ENCODE measurements at places on chromosomes 6 and 20.

DNA sequence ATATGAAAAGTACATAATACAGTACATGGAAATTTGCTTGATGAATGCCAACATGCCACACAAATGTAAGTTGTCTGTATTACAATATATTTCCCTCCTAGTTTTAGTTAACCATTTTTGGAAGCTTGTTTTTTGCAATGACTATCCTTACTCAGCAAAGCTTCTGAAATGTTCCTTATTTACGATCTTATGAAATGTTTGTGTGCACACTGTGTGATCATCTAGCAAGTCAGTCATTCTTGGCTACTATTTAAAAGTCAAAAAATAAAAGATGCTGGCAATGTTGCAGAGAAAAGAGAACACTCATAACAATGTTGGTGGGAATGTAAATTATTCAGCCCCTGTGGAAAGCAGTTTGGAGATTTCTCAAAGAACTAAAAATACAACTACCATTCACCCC lies 33.8 kb downstream of the SUMO4 start:
- DNase-seq = no peak

DNA sequence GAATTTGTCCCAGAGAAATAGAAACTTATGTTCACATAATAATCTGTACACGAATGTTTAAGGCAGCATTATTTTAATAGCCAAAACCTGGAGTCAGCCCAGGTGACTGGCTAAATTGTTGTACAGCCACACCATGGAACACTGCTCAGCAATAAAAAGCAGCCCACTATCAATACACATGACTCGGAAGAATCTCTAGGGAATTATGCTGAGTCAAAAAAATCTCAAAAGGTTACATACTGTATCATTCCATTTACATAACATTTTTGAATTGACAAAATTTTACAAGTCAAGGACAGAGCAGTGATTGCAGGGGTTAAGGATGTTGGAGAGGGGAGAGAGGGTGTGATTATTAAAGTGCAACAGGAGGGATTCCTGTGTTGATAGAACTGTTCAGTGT lies 163.4 kb downstream of the UBE3D start:
- DNase-seq = no peak

DNA sequence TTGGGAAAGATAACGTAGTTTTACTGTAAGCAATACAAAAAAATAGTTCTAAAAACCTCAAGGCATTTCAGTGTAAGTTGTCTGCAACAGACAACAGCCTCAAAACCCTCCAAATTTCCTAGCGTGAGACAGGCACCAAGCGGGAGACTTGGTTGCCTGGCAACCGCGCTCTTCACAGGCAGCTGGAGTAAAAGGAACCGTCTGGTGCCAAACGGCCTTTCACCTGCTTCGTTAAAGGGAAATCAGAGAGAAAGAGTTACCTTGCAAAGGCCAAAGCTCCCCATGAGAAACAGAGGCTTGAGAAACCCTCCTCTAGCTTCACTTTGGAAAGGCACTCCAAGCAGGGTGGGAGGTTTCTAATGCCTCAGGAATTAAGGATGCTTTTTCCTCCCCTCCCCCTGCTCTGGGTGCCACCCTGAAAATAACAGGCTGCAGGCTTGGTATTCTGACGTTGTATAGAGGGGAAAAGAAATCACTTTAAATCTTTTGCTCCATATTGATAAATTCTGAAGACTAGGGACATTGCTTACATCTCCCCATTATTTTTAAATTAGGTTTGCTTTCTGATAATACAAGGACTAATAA lies 129.7 kb upstream of the UFL1 start:
- DNase-seq = no peak

GRCh38 chr6:43204271-43205105 lies 22.5 kb downstream of the CUL9 start:
- DNase-seq = no peak

GRCh38 chr6:39543095-39543494 lies 182.1 kb downstream of the KIF6 start:
- DNase-seq = no peak

DNA sequence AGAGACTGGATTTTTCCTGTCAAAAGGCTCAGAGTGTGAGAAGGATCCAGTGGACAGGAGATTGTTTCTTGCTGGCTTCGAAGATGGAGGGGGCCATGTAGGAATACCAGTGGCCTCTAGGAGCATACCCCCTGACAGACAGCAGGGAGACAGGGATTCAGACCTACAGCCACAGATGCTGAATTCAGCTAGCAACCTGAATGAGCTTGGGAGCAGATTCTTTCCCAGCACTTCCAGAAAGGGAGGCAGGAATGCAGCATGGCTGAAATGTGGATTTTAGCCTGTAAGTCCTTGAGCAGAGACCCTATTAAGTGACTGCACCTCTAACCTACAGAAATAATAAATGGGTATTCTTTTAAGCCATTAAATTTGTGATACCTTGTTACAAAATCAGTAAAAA lies 44.6 kb downstream of the STXBP5 start:
- DNase-seq = no peak

GRCh38 chr6:54096811-54097210 lies 14.4 kb upstream of the MLIP start:
- no peak for DNase-seq

DNA sequence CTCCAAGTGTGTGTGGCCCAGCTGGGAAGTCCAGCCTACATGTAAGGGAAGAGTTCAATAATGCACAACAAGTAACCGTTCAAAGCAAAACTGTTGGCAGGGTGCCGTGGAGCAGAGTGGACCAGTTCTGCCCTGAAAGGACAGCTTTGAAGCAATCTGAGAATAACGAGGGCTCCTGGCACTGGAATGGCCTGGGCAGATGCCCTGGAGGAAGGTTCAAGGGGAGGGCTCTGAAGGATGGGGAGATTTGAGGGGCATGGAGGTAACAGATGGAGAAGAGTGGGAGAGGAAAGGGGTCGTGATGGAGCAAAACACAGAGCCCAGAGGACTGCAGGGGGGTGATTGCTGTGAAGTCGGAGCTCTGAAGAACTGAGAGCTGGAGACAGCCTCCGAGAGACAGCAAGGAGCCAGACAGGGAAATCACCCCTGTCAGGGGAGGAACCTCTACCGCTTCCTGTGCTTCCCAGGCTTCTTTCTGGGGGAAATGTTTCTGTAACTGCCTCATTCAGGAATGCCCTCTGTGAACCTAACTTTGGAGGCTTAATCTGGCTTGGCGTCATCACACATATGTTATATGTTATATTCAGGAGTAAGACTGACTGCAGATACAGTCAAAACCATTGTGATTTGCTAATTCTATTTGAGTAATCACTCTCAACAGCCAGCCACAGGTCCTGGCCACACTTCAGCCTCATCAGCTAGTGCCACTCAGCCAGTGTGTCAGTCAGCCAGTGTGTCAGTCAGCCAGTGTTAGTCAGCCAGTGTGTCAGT lies 41.2 kb downstream of the ZC3H12D start:
- DNase-seq = no peak

GRCh38 chr6:83193747-83194566 lies 800 bp downstream of the RWDD2A start:
- DNase-seq = no peak

DNA sequence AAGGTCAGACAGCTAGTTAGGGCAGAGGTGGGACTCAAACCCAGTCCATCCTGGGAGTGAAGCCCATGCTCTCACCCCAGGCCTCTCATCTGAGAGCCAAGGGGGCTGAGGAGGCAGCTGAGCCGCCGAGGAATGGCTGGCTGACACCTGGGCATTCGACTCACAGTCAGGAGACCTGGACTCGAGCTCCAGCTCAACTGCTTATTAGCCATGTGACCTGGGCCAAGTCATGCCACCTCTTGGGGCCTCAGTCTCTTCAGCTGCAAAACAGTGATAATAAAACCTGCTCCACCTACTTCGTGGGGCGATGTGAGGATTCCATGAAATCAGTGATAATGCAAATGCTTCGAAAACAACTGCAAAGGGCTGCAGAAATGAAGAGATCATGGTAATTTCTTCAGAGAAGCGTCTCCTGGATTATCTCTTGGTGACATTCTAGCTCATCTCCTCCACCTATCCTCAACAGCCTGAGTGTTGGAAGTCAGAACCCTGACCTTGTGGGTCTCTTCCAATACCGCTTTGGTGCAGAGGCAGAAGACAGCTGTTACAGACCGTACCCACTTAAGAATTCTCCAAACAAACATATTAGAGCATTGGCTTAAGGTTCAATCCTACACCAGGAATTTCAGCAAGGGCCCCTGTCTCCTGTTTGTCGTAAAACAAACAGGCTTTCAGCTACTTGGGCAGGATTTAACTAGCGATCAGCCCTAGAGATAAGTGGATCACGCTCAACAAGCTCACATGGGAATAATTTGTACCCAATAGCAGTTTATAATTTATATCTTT lies 60.0 kb upstream of the PIM1 start:
- no peak for DNase-seq

GRCh38 chr20:37225146-37225545 lies 36.5 kb downstream of the GHRH start:
- DNase-seq = no peak

GRCh38 chr6:15793288-15793687 lies 130.5 kb upstream of the DTNBP1 start:
- DNase-seq = peak; percentile 38

GRCh38 chr6:12060780-12061609 lies 48.9 kb downstream of the HIVEP1 start:
- DNase-seq = peak; percentile 26

DNA sequence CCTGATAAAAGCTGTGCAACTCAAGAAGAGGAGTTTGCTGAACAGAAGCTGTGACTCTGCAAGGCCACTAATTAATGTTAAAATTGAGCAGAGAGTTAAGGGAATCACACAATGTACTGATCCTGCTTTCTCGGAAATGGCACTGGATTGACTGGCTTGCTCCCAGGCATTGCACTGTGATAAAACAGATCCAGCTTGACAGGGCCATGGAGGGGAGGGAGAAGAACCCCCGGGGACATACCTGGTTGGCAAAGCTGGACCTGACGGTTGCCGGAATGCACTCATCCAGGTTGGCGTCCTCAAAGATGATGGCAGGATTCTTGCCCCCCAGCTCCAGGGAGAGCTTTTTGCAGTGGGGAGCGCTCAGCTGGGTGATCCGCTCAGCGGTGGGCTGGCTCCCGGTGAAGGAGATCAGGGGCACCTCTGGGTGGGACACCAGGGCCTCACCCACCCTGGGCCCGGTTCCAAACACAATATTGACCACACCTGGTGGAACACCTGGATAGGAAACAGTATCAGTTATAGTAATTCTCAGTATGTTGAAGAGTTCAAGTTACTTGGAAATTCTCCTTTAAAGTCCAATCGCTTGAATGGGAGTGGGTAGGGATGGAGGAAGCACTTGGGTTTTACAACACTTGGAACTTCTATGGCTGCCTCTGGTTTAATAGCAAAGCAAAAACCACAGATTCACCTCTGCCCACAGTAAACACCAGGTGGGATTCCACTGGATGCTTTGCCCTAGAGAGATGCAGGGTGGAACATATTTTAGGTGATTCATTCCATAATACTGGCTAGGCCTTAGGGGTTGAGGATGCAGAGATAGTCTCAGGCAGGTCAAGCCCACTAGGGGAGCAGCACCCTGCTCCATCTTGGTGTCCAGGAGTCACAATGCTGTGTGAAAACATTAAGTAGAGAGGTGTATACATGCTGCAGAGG lies 17.1 kb downstream of the ALDH8A1 start:
- no peak for DNase-seq

- no peak for DNase-seq
Measured at GRCh38 chr20:11564491-11564890, 353.2 kb upstream of the BTBD3 start.

- no peak for DNase-seq
Measured at GRCh38 chr6:3727036-3727435, 24.5 kb downstream of the PXDC1 start.

- DNase-seq = no peak
Measured at GRCh38 chr20:44758247-44759101, 12.8 kb downstream of the KCNK15 start.

DNA sequence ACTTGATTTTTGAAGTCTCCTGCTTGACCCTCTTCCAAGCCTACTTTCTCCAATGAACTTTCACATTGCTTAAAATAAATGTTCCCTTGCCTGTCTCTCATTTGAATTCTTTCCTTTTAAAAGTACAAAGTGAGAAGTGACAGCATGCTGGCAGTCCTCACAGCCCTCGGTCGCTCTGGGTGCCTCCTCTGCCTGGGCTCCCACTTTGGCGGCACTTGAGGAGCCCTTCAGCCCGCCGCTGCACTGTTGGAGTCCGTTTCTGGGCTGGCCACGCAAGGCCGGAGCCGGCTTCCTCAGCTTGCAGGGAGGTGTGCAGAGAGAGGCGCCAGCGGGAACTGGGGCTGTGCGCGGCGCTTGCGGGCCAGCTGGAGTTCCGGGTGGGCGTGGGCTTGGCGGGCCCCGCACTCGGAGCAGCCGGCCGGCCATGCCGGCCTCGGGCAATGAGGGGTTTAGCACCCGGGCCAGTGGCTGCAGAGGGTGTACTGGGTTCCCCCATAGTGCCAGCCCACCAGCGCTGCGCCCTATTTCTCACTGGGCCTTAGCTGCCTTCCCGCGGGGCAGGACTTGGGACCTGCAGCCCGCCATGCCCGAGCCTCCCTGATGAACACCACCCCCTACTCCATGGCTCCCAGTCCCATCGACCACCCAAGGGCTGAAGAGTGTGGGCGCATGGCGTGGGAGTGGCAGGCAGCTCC lies 31.9 kb downstream of the SERPINB6 start:
- DNase-seq = no peak

GRCh38 chr6:142624978-142625715 lies 319.8 kb downstream of the HIVEP2 start:
- no peak for DNase-seq

- DNase-seq = no peak
Measured at GRCh38 chr20:23659989-23660837, 22.5 kb upstream of the CST3 start.

DNA sequence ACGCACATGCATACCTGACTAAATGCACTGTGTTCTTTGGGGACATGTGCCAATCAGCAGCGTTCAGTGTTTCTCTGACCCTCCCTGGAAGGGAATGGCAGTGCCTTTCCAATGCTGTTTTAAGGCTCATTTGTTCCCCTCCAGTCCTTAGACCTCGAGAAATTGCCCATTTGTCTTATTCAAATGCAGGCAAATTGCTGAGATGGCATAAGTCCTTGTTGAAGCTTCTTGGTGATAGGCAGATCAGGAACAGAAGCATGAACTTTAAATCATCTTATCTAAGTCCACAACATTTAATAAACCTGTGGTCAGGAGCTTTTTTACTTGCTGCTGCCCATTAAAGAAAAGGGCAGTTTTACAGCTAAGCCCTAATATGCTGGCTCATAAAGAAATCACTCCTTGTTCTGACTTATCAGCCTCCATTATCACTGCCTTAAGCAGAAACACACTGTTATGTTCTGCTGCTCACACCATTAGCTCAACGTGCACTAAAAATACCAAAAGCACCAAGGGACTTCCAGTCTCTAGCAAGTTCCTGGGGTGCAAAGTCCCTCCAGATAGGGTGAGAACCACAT lies 112.9 kb upstream of the LRFN2 start:
- no peak for DNase-seq
